HTR-8/SVneo (cell line): ENCODE measurements at places on chromosomes 2 and 18.

- no peak for DNase-seq
These were observed 293.5 kb downstream of the ASXL3 start for GRCh38 chr18:33871363-33872025.

- DNase-seq: no peak
These were observed 16.3 kb downstream of the GPN1 start for GRCh38 chr2:27645197-27645596.

- no peak for DNase-seq
These were observed 456 bp upstream of the NFATC1 start for GRCh38 chr18:79395308-79395640.

- no peak for DNase-seq
These were observed 408.2 kb upstream of the HS6ST1 start for GRCh38 chr2:128726911-128727310.

- no peak for DNase-seq
These were observed 701.9 kb upstream of the RAB6C start for GRCh38 chr2:129277585-129277981.

DNA sequence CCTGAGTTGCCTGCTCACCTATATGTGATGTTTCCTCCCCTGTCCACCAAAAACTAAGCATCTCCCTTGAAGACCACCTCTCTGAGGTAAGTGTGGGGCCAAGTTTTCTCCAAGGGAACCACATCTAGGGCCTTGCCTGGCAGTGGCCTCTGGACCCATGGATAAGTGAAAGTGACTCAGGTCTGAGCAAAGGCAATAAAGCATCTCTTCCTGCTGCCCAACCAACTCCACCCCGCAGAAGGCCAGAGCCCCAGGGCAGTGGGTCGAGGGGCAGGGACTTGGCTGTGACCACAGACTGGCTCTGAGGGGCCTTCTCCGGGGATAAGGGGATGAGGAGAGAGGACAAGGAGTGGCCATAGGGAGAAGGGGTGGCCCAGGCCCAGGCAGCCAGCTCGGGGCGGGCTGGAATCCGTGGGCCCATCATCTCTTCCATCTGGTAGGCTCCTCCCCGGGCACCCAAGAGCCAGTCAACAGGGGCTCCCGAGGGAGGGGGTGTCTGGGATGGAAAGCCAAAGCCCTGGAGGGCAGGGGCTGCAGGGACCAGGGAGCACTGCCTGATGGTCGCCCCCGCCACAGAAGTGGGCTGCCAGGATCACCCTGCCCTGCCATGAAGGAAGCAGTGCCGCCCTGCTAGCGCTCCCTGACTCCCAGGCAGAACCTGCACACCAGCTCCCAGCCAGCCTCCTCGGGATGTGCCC is 33.4 kb downstream of the EMX1 start:
- no peak for DNase-seq

DNA sequence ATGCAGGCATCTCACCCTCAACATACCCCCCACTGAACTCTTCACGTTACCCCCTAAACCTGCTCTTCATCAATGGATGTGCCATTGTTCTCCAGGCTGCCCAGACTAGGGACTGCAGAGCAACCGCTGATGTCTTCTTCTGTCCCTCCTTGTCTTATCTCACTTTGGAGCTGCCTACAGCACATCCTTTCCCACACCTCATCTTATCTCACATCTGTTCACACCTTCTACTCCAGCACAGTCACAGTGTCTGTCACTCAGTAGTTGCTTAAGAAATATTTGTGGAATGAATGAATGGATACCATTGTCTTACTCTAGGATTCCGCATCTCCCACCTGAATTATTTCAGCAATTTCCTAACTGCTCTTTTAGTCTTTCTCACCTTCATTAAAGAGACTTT is 144.5 kb downstream of the ANTXR1 start:
- no peak for DNase-seq

DNA sequence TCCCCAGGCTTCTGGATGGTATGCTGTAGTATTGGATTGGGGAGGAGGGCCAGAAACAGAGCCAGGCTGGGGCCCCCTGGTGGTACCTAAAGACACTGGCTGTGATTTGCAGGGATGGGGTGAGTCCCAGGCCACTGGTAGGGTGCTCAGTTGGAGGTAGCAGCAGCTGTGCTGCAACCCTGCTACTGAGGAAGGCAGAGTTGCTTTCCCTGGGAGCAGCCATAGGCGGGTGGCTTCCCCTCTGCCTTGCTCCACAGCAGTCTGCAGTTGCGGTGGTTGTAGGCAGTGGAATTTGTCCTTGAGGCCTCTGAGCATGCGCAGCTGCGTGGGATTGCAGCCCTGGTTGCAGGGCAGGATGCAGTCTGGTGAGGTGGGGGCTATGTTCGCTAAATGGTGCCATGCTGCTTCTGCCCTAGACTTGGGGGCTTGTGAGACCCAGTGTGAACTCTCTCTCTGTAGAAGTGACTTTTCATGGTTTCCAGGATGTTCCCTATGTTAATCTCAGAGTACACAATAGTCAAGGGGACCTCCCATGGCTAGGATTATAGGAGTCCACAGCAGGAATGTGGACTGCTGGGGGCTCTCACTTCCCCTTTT is 443.5 kb downstream of the XIRP2 start:
- DNase-seq: no peak

DNA sequence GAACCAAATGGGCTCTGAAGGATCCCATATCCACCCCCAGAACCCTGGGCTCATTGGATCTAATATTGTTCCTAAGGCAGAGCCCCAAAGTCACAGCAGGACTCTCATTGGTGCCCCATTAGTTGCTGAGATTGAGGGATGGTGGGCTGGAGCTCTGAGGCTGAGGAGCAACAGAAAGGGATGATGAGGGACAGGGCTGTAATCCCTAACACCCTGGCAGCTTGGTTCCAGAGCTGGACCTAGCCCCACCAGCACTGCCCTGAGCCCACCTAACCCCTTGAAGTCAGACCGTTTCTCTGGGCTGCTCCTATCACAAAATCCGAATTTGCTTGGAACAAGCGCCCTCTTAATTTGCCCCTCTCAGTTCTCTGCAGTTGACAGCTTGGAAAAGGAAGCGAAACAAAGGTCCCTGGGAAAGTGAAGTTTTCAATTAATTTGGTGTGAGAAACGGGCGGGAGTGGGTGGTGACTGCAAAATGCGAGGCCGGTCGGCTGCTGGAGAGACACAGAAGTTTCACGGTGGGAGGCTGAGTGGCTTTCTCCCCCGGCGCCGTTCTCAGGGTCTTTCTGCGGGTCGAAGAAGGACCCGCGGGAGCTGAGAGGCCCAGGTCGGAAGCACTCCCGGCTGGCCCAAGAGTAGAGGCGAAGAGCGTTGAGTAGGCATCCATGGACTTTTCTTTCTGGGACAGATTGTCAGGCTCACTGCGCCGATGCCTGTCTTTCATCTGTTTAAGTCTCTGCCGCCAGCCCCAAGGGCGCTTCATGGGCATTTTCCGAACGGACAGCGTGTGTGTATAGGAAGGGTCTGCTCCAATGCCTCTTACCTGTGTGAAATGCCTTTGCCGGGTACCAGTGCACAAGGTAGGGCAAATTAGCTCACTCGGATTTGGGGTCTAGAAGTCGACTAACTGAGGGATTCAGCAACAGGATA is 927 bp upstream of the HOXD13 start:
- DNase-seq: no peak

DNA sequence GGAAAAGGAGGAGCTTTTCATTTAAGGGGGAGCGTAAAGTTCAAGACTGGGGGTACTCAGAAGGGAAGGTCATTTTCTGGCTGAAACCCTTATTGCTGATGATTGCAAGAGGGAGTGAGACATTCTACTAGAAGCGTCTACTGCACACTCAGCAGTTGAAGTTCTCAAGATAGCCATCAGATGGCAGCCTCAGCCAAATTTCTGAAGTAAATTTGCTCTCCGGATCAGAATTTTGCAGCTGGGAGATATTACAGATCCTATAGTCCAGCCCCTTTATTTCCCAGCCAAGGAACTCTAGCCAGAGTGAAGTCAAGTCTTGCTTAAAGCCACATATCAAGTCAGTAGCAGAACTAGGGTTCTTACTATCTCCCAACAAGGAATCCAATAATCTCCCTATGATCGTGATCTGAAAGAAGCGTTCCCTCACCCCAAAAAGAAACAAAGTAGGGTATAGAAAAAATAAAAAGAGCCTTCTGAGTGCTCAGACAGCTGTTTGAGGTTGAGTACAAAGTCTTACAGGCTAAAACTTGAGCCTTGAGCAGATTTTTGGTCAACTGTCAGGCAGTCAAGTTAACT is 24.0 kb downstream of the RAX start:
- DNase-seq: peak; percentile 69

- DNase-seq: no peak
These were observed 3.2 kb upstream of the NEMP2 start for GRCh38 chr2:190537765-190538164.

DNA sequence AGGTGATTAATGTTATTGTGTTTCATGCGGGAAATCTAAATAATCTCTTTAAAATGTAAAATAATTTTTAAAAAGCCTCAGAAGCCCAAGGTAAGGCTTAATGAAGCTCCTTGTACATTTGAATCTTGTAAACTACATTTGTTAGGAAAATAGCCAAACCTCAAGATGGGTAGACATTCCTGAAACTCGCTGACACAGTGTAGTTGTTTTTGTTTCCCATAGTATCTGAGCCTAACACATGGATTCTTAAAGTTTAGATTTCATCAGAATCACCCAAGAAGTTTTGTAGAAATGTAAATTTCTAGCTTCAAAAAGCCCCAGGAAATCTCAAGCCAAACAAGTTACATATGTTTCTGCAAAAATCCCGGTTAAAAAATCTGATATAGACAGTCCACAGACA is 1221.1 kb upstream of the ACVR2A start:
- DNase-seq: no peak

- no peak for DNase-seq
These were observed 60.6 kb downstream of the POU3F3 start for GRCh38 chr2:104914509-104914908.

GRCh38 chr18:40159141-40160017 is 1795.7 kb upstream of the PIK3C3 start:
- DNase-seq: peak; percentile 1

DNA sequence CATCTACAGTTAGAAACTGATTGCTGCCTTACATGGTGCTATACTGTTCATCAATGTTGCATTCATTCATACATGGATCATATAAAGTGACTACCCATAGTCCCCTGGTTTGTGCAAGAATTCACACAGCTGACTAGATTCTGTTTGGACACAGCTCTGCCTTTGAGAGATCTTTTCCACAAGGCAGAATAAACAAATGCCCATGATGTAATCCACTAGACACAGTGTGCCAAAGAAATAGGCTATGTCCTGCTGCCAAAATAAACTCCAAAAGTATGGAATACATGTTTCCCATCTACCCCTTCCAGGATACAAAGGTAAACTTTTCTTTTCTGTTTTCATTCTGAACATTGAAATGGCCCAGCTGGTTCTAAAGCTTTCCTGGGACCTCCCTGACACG is 269.4 kb upstream of the CHAC2 start:
- no peak for DNase-seq

- DNase-seq: no peak
These were observed 116.4 kb upstream of the RBMS1 start for GRCh38 chr2:160610041-160610440.

- no peak for DNase-seq
These were observed 54.1 kb upstream of the MEX3C start for GRCh38 chr18:51251625-51252024.

- no peak for DNase-seq
These were observed 153.0 kb upstream of the CAPN13 start for GRCh38 chr2:30960213-30960612.

- no peak for DNase-seq
These were observed 158.6 kb upstream of the RBMS1 start for GRCh38 chr2:160652236-160652635.

DNA sequence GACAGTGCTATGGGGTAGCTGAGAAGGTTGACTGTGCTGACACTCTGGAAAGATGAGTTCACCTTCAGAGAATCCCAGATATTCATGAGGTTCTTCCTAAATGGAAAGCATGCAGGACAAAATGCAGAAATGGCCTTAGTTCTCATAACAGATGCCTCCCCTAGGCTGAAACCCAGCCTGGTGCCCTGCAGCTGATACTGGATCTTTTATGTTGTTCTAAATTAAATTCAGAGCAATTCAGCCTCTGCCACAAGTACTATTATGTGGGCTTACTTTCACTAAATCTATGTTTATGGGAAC is 172.0 kb upstream of the SERPINE2 start:
- DNase-seq: no peak

GRCh38 chr2:178225006-178225805 is 30.9 kb downstream of the OSBPL6 start:
- DNase-seq: no peak

DNA sequence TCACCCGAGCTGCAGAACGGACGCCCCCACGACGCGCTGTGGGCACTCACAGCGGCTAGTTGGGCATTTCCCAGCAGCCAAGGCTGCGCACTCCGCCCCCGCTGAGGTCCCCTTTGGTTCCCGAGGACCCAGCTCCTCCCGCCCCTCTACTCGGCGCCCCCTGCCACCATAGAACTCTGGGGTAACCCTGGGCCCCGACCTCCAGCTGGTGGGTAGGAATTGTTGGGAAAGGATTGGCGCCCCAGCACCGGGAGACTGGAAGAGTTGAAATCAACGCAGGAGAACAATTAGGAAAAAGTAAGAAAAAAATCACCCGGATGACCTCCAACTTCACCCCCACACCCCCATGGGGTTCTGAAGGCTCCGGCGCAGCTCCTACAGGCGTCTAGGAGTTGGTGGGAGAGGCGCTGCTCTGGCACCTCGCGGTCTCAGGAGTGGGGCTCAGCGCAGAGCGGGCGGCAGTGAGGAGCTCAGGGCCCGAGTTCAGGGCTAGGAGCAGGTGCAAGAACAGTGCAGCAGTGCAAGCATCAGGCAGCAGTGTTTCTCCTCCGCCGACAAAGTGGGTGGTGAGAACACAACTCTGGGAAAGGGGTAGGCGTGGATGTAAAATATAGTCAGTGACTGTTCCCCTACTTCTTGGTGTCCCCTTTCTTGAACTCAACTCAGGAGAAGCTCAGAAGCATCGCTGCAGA is 14.0 kb downstream of the POU3F3 start:
- no peak for DNase-seq

DNA sequence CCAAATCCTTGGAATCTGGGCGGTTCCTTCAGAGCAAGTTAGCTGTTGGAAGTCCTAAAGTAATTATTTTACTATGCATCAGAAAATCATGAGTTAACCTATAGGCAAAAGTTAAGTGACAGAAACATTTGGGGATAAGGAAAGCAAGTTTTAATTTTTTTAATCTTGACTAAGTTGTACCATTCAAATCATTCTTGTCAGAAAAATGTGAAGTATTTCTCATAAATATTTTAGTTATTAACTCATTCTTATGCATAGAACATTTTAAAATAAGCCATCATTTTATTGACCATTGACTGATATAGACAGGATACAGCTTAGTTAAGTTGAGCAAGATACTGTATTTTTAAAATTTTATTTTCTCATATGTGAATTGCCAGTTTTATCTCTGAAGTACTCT is 98.2 kb upstream of the FOSL2 start:
- DNase-seq: no peak
